ENCODE measurements at places on chromosomes 1 and 21. TPM values are rescaled to one million over a fixed set of nuclear protein-coding genes. Genes with fewer than 3 reads are reported as not detected.

Gene LCE3E
- not detected for total RNA-seq

Gene EVA1C
- 55.7 TPM for total RNA-seq

Gene NBPF19
- 5.7 TPM for total RNA-seq

Gene PTGER3
- 0.09 TPM for total RNA-seq

Gene TMCC2
- total RNA-seq, result 1.5 TPM

Gene SYTL1
- 0.37 TPM for total RNA-seq

Gene HSD17B7
- 10.4 TPM for total RNA-seq

Gene LCE1F
- not detected for total RNA-seq

Gene ENSA
- 128 TPM for total RNA-seq

- no peak for DNase-seq
Observed at GRCh38 chr1:7460807-7461206, 310.3 kb upstream of the VAMP3 start.

GRCh38 chr1:190353538-190354101 is 124.0 kb downstream of the BRINP3 start:
- DNase-seq, result no peak

DNA sequence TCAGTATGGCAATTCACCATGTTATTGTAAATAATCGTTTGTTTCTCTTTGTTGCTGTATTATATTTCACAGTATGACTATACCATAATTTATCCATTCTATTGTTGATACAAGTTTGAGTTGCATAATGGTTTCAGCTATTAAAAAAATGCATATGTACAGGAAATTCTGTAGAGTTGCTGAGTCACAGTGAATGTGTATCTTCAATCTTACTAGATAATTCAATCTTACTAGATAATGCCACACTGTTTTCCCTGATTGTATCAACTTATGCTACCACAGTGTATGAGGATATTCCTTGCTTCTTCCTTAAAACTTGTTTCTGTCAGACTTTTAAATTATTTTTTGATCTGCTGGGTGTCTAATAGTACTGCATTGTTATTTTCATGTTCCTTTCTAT is 3.5 kb upstream of the COA6 start:
- peak; percentile 96 for DNase-seq

DNA sequence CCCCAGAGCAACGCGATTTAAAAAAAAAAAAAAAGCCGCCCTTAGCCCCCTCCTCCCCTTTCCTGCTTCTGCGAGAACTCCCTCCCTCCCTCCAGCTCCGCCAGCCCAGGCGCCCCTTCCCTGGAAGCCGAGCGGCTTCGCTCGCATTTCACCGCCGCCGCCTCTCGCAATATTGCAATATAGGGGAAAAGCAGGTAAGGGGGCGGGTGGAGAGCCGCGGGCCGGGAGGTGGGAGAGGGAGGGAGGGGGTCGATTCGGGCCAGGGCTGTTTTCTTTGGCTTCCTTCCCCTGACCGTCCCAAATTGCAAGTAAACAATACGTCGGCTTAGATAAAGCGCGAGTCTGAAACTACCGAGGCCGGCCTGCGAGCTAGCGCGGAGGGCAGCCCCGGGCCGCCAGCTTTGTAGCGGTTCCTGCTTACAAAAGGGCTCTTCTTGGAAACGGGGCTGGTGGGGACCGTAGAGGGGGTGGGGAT is 408 bp downstream of the LMO4 start:
- DNase-seq, result peak; percentile 33

DNA sequence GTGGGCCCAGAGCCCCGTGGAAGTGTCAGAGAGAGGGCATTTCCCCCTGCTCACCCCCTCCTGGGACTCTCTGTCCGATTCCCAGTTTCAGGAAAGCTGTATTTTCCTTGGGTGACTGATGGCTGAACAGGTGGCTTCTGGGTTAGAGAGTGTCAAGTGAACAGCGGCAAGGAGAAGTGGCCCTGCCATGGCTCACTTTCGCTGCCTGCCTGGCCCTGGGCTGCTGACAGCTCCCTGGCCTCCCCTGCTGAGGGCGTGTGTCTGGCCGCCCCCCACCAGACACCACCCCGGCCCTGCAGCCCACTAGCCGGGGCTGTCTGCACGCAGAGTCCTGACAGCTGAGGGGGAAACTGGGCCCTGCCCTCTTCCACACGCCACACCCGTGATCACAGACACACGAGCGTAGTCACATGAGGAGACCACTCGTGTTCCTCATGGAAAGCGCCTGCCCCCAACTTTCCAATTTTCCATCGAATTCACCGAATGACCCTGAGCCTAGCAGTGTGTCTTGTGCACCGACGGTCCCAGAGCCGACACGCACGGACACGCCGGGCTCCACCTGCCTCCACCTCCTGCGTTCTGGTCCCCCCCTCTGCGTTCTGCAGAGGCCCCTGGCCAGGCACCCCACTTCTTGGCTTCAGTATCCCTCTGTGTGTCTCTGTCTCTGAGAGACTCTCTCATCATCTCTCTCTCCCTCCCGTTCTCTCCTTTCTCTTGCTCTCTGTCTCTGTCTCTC is 60.6 kb upstream of the CASZ1 start:
- DNase-seq, result no peak

- no peak for DNase-seq
Observed at GRCh38 chr1:167650269-167651160, 20.5 kb downstream of the RCSD1 start.

DNA sequence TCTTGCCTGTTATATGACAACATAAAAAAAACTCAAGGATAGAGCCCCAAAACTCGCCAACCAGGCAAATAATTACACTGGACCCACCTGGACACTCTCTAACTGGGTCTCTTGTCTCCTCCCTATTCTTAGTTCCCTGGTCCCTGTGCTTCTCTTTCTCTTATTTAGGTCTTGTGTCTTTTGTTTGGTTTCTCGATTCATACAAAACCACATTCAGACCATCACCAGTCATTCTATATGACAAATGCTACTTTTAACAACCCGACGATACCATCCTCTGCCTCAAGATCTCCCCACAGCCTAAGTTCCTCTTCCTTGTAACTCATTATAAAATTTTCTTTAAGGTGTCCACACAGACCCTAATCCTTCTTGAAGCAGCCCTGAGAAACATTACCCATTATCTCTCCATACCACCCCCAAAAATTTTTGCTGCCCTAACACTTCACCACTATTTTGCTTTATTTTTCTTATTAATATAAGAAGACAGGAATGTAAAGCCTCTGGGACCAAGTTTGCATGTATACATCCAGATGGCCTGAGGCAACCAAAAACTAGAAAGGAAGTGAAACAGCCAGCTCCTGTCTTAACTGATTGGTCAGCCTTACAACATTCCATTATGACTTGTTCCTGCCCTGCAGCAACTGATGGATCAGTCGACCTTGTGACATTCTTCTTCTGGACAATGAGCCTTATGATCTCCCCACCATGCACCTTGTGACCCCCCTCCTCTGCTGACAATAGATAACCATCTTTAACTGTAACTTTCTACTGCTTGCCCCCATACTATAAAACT is 638.2 kb downstream of the AMY1C start:
- DNase-seq, result no peak

- no peak for DNase-seq
Observed at GRCh38 chr1:166151804-166152203, 15.0 kb downstream of the FAM78B start.

GRCh38 chr1:81069856-81070255 is 730.9 kb upstream of the ADGRL2 start:
- no peak for DNase-seq

GRCh38 chr1:231351816-231352215 is 13.7 kb downstream of the SPRTN start:
- no peak for DNase-seq

GRCh38 chr1:45929257-45929687 is 125.9 kb downstream of the MAST2 start:
- no peak for DNase-seq

- no peak for DNase-seq
Observed at GRCh38 chr1:184970691-184971161, 3.6 kb downstream of the NIBAN1 start.

- DNase-seq, result no peak
Observed at GRCh38 chr1:57393058-57393584, 30.7 kb downstream of the DAB1 start.

GRCh38 chr1:198937231-198938031 is 298.6 kb downstream of the PTPRC start:
- DNase-seq, result peak; percentile 95

GRCh38 chr1:224377676-224378006 is 21.0 kb downstream of the CNIH4 start:
- no peak for DNase-seq

- no peak for DNase-seq
Observed at GRCh38 chr1:224500796-224501195, 66.2 kb upstream of the WDR26 start.

- DNase-seq, result no peak
Observed at GRCh38 chr1:231278100-231278790, 37.2 kb downstream of the GNPAT start.

- no peak for DNase-seq
Observed at GRCh38 chr1:113684153-113684541, 75.1 kb downstream of the PHTF1 start.

GRCh38 chr1:214074477-214074876 is 86.7 kb downstream of the PROX1 start:
- DNase-seq, result no peak

GRCh38 chr1:115170377-115170776 is 81.1 kb upstream of the TSPAN2 start:
- DNase-seq, result no peak

- DNase-seq, result no peak
Observed at GRCh38 chr1:229563241-229563640, 4.7 kb upstream of the ABCB10 start.

GRCh38 chr1:214574598-214575411 is 23.4 kb upstream of the PTPN14 start:
- no peak for DNase-seq

DNA sequence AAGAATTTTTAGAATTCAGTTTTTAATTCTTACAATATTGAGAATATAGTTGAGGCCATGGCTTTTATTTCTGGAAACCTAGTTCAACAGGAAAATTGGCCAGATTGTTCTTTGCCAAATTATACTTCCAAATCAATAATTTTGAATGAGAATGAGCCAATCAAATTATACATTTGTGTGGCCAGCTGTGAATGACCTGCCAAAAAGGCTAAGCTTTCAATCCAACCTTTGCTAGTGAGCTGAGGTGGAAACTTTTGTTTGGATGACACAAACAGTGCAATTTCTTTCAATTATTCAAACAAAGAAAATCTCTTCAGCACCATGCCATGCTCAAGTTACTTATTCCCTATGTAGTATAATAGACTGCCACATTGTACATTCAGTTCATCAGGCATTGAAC is 167.8 kb downstream of the PATJ start:
- no peak for DNase-seq

DNA sequence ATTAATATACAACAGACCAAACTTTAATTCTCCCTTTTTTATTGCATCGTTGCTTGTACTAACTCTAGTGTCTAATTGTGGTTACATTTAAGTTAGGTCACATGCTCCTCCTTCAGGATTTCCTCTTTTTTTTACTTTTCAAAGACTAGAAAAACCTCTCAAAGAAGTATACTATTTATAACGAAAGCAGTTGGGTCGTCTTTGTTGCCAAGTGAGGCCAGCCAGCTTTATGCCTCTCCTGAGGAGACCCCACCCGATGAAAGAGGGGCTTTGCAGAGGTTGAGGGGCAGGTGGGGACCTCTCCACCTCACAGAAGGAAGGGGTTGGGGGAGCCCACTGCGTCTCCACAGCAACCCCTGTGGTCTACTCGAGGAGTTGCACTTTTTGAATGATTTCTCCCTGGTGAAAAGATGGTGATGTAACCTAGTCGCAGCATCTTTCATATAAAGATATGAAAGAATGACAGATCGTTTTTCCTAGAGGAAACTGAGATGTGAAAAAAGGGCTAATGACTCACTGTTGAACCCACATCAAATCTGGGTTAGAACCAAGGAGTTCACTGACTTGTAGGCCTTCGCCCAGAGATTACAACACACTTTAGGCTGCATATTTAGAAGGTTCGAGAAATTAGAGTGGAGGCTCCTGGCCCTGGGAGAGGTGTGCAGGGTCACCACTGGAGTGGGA is 6.4 kb downstream of the TGFB2 start:
- DNase-seq, result peak; percentile 93

DNA sequence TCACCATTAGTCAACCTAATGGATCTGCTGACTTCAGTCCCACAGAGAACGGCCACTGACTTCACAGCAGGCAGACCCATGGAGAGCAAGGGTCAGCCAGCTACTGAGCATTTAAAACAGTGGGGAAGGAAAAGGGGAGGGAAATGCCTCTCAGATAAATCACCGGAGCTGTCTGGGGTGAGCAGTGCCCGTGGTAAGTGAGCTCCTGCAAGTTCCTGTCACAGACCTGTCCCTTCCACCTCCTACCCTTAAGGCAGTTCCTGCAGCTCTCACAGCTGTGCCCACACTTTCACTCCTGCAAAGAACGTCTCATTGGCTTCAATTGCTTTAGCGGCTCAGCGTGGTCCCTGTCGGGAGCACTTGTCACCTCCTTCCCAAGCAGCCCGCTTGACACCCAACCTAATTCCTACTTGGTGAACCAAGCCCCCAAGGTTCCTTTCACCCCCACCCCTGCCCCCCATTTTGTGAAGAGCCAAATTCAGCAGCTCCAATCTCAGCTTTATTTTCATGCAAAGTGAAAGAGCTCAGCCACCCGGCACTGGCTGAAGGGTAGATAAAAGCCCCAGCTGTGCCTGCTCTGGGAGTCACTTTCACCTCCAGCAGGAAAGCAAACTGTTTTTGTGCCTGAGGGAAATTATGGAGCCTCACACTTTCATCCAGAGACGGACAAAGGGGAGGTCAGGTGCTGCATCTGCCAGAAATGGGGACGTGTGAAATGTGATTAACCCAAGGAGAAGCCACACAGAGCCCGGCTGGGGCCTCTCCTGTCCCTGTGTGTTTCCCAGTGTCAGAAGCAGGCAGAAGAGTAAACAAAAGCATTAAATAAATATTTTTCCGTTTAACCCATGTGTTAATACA is 306.2 kb downstream of the TTLL7 start:
- no peak for DNase-seq

DNA sequence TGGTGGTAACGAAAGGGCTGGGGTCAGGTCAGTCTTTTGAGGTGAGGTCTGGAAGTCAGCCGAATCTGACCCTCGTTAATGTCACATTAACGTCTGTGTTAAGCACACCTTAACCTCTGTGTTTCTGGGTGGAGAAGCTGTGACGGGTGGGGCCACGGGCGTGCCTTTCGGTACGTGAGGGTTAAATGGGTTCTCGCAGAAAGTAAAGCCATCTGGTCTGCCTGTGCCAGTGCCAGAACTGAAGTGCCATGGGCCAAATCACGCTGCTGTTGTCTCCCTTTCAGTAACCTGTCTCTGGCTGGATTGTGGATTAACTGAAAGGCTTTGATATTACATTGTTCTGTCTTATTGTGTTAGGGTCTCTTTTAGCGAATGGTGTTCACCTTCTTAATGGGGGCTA is 14.4 kb downstream of the URB2 start:
- DNase-seq, result no peak

- DNase-seq, result no peak
Observed at GRCh38 chr1:53527368-53527767, 68.2 kb downstream of the DMRTB1 start.

DNA sequence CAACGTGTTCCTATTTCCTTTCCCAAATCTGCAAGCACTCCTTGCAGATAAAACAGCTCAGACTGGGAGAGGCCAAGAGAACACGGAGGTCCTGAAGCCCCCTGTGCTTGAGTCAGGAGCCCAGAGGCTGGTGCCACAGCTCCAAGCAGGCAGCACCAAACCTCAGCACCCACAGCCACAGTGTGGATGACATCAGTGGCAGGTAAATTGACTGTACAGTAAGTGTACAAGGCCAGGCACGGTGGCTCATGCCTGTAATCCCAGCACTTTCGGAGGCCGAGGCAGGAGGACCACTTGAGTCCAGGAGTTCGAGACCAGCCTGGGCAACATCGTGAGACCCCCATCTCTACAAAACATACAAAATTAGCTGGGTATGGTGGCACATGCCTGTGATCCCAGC is 1.9 kb upstream of the COL6A1 start:
- DNase-seq, result no peak

All from NCI-H460 (cell line).